Activated naive CD4-positive, alpha-beta T cell (primary cell): ENCODE measurements at places on chromosomes 7 and 10.

DNA sequence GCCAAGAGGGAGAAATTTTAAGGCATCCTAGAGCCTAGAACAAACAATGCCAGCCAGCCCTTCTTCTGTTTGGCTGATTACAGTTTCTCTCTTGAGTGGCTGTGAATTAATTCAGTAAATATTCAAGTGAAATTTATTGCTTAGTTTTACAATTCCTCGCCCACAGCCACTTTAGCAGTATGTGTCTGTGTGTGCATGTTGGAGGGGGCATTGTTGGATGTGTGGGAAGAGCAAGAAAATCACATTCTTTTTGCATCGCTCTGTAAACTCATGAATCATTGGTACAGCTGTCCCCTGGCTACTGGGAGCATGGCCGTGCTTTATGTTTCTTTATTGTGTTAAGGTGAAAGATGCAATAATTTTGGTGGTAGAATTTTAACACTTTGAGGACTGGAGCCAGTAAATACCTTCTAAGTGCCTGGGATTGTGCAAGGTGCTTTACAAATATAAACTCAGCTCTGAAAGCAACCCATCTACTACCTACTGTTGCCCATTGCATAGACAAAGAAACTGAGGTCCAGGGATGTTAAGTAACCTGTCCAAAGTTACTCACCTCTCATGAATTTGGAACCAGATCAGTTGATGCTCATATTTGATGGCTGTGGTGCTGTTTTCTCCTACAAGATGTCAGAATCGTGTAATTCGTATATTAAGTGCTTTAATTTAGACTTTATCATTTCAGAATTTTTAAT lies 89.9 kb upstream of the BTBD16 start:
- no peak for DNase-seq

DNA sequence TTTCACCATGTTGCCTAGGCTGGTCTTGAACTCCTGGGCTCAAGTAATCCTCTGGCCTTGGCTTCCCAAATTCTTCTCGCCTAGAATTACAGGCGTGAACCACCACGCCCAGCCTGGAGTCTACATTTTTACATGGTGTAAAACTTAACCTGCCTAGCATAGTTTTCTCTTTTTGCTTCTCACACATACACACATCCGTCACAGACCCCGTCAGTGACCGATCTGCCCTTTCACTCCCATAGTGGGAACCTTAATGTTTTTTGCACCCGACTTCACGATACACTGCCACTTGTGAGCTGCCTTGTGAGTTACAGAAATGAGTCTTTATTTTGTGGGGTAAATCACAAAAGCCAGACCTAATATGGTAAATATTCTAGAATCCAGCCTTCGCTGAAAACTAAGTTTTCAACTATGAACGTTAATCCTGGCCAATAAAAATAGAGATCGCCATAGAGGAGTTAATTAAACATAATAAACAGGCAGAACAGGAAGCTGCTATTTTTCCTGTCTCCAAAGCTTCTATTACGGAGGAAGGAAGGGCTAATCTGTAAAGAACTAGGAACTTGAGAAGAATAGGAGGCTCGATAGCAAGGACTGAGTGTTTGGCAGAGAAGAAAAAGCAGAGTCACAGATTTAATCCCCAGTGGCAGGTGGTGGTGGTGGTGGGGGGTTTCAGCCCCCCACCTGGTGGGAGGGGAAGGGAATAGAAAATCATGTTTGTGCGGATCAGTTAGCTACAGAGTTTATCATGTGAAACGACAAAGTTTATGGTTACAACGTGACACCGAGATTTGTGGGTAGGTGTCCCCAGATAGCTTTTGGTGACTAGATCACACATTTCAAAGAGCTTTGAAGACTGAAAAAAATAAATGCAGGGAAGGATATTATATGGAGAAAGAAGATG lies 14.7 kb upstream of the FAM171A1 start:
- DNase-seq = no peak

GRCh38 chr10:101351017-101351416 lies 2.9 kb upstream of the BTRC start:
- no peak for DNase-seq

DNA sequence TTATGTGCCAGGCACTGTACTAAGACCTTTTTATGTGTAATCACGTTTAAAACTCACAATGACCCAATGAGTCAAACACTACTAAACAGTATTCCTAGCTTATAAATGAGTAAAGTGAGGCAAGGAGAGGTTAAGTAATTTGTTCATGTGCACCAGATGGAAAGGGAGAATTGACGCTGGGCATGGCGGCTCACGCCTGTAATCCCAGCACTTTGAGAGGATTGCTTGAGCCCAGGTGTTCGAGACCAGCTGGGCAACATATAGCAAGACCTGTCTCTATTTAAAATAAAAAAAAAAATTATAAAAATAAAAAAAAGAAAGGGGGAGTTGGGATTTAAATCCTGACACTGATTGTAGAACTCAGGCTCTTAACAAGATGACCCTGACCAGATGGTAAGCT lies 46.7 kb upstream of the DLG5 start:
- DNase-seq = no peak

GRCh38 chr7:29835718-29836117 lies 29.4 kb downstream of the WIPF3 start:
- no peak for DNase-seq

DNA sequence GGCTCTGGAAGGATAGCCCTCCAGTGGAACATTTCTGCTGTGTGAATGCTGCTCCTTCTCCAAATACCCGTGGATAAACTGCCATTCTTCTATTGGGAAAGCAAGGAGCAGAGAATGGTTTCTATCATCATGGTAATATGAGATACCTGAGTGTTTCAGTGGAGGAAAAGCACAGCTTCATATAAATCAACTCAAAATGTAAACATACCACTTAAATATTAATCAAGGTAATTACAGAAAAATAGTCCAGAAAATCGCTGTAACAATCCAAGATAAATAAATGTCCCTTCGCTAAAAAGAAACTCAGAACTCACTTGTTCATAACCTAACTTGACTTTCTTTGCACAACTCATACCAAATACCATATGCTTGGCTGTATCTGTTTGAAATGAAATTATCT lies 635.8 kb downstream of the PARD3 start:
- no peak for DNase-seq

DNA sequence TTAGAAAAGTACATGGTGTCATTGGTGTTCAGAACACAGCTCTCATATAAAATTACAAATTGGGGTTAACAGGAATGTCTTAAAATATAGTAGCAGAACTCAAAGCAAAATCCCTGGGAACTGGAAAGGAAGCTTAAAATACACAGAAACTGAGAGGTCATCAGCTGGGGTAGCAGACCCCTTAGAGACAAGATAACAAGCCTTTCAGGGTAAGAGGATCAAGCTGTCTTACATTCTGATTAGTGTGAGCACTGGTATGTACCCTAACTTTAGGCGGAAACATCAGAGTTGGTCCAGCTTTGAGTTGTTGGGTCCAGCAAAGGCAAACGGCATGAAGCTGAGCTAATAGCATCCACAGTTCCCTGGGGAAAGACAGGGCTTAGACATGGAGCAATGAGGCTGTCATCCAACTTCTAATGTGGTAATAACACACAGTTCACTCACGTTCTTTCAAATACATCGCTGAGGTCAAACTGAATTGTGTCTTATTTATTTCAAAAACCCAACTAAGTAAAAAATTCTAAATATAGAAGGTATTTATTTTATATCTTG lies 32.6 kb downstream of the ARHGAP21 start:
- DNase-seq = no peak

DNA sequence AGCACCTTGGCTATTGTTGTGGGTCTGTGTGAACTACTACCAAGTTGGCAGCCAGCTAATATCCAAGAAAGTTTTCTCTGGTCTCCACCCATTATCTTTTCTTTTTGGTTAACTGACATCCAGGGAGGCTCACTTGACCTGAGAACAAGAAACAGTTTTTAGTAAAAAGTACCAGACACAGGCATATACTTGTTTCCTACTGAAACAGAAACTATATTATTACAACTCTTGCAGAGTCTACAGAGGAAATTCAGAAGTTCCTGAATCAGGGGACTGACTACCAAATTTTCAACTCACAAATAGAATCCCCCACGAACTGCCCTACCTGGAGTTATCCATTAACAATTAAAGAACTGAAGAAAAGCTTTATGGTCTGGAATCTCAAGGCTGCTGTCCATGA lies 168.9 kb downstream of the KCND2 start:
- DNase-seq = no peak

DNA sequence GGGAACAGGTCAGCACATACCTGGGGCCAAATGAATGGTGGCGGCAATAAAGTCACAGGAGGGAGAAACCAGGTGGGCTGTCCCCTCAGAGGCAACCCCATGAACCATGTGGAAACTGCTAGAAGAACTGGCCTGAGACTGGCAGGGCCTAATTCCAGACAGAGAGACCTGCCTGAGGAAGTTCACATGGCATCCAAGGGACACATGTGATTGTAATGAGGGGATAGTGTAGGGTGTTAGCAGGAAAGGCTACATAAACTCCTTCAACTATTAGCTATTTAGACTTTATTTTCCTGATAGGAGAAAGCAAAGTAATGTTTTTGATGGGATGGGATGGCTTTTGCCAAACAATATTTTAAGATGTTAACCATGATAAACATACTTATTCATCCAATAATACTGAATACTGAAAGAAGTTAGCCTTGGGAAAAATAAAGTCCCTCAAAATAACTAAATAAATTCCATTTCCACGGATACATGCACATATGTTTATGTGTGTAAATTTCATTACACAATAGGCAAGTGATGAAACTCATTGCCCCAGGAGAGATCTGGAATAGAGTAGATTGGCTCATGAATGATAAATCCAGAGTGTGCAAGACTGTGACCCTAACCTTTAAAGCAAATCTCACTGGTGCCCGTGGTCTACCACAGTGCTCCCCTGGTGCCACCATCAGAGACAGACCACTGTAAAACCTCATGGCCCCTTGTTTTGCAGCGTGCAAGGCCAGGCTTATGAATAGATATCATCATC lies 137.0 kb downstream of the NRF1 start:
- no peak for DNase-seq

DNA sequence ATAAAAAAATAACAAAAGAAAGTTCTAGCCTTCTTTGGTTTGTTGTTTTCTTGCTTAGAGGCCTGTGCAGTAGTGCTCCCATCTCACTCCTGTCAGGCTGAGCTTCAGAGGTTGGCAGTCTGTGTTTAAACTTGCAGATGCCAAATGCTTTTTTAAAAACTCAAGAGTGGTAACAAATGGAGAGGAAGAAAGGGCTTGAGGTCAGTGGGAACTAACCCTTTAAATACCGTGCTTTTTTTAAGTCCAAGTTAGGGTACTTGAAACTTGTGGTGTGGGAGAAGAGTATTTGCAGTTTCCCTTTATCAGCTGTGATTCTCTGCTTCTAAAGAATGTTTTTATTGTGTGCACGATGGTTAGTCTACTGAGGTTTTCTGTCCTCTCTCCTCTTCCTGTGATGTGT lies 29.4 kb downstream of the ZRANB1 start:
- no peak for DNase-seq

GRCh38 chr10:75899816-75900390 lies 468.5 kb downstream of the LRMDA start:
- DNase-seq = no peak

GRCh38 chr10:86439544-86439943 lies 72.9 kb upstream of the GRID1 start:
- DNase-seq = no peak

GRCh38 chr7:116087291-116087690 lies 56.7 kb upstream of the TFEC start:
- no peak for DNase-seq

DNA sequence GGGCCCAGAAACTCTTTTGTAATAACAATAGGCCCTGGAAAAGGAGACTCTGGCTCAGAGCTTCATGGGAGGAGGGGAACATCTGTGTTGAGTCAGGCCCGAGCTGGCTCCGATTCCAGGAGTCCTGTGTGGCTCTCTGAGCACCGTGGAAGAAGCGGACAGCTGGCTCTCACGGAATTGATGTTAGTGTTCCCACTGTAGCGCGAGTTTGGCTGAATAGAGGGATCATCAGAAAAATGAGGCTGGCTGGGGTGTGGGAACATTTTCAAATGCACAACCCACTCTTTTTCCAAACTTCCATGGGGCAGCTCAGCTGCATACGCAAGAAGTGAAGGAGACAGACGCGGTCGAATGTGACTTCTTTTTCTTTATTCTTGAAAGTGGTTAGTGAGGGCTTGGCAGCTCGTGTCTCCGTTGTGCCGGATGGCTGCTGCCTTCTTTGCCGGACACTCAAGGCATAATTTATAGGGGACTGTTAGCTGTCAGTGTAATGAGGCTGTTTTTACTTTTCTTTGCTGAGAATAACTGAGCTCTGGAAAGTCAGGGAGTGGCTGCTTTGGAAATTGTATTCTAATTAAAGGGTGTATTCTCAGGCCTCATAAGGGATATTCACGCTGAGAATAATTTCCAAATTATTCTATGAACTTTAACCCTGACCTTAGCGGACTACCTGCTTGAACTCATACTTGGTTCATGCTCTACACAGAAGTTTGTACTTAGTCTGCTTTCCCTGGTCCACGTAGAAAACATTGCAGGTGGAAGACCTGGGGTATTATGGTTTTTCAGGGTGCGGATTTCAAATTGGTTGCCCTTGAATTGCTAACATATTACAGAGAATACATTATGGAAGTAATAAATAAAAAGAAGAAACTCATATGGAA lies 23.1 kb downstream of the MDFIC start:
- DNase-seq = no peak

GRCh38 chr7:18457832-18458231 lies 37.7 kb upstream of the HDAC9 start:
- DNase-seq = no peak

- DNase-seq = no peak
These were observed 9.4 kb downstream of the CLDN12 start for GRCh38 chr7:90412458-90413184.

GRCh38 chr10:99279626-99280111 lies 44.0 kb upstream of the HPSE2 start:
- DNase-seq = no peak

GRCh38 chr7:128031901-128032604 lies 816 bp upstream of the LRRC4 start:
- peak; percentile 28 for DNase-seq

- DNase-seq = no peak
These were observed 18.4 kb downstream of the PPP1R17 start for GRCh38 chr7:31705377-31705776.

DNA sequence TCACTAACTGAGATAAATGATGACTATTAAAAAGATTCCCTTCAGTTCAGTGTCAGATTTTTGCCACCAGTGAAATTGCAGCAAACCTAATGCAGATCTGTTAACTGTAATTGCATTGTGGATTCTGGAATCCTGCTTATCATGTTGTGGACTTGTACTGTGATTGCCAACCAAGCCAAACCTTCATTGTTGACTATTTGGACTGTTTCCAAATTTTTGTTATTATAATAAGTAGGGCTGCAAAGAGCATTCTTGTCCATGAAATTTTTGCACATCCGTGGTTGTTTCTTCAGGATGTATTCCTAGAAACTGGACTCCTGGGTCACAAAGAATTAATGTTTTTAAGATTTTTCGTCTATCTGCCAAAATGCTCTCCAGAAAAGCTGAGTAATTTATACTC lies 281.6 kb upstream of the ZMIZ1 start:
- DNase-seq = no peak

- DNase-seq = no peak
These were observed 11.2 kb downstream of the MIOS start for GRCh38 chr7:7577888-7578287.

GRCh38 chr7:142798451-142799436 lies 28.0 kb downstream of the PRSS2 start:
- no peak for DNase-seq

- DNase-seq = no peak
These were observed 96.4 kb downstream of the OSBPL3 start for GRCh38 chr7:24883622-24884013.
